Kidney capillary endothelial cell (primary cell): ENCODE measurements at places on chromosomes 6 and 20.

DNA sequence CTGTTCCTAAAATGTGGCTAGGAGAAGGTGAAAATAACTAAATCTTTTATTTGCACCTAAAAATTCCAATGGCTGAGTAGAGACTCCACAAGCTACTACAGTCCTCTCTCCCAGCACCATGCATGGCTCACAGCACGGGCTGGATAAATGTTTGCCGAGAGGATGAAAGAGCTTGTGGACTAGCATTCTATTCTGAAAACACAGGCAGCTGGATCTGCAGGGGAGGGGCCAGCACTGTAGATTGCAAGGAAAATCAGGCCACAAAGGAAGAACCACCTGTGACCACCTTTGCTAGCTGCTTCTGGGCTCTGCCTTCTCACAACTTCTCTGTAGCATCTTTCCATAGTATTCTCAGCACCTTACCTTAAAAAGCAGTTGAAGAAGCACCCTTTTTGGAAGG is 46.6 kb downstream of the CLIC5 start:
- no peak for DNase-seq

- DNase-seq = no peak
Observed at GRCh38 chr6:34518669-34519365, 37.3 kb downstream of the SPDEF start.

- DNase-seq = no peak
Observed at GRCh38 chr6:165186041-165186440, 123.4 kb downstream of the C6orf118 start.

DNA sequence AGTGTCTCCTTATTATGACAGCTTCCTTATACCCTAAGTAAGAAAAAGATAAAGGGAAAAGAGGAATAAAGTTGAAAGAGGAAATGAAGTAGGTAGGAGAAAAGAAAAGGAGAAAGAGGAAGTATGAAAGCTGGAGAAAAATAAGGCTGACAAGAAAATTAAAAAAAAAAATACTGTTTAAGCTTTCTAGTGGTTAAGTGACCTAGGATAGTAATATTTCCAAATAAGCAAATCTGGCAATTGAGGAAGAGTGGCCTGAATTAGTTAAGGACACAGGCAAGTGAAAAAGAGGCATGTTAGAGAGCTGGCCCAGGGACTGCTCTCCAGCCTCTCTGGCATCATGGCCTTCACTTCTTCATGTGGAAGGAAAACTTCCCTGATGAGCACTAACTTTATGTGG is 76.5 kb upstream of the ADGRF1 start:
- no peak for DNase-seq

- no peak for DNase-seq
Observed at GRCh38 chr6:159801935-159802334, 1.9 kb downstream of the PNLDC1 start.

DNA sequence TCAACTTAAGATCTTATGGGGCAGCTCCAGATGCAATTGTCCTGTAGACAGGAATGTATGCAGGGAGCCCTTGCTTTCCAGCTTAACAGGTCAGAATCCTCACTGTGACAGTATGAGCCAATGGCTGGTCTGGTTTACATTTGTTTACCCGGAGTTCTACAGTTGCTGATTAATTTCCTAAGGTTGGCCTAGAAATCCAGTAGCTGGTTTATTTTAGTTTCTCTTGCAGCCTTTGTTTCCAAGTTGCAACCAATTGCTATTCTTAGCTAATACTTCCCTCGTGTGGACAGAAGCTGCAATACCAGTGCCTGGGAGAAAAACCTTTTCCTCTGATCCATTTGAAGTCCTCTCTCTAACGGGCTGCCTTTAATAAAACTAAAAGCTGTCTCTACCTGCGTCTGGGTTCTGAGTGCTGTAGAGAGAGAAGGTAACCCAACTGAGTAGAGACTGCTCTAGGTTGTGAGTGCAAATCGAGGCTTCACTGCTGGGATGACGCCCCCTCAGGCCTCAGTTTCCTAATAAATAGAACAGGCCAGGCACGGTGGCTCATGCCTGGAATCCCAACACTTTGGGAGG is 45.9 kb downstream of the ZNF217 start:
- DNase-seq = peak; percentile 68

- no peak for DNase-seq
Observed at GRCh38 chr6:7196019-7196402, 88.2 kb downstream of the RREB1 start.

GRCh38 chr6:33828764-33829731 is 25.2 kb upstream of the MLN start:
- DNase-seq = no peak

DNA sequence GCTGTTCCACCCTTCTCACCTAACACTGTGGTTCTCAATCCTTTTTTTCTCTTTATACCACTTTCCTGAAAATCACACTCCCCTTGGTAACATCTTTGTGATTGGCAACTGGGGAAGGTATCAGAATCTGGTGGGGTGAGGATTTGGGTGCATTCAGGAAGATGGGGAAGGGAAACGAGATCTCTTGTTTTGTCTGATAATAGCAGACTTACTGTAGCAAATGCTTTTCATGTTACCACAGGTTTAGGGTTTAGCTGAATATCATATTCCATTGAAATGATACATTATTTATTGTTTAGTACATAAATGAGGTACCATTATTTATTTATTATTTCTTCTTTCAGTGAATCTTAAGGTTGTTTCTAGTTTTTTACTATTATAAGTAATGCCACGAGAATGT is 100.8 kb downstream of the RTN4IP1 start:
- DNase-seq = no peak

GRCh38 chr20:42949950-42950349 is 239.8 kb downstream of the PTPRT start:
- no peak for DNase-seq

GRCh38 chr6:14037402-14038277 is 79.9 kb upstream of the CD83 start:
- no peak for DNase-seq

DNA sequence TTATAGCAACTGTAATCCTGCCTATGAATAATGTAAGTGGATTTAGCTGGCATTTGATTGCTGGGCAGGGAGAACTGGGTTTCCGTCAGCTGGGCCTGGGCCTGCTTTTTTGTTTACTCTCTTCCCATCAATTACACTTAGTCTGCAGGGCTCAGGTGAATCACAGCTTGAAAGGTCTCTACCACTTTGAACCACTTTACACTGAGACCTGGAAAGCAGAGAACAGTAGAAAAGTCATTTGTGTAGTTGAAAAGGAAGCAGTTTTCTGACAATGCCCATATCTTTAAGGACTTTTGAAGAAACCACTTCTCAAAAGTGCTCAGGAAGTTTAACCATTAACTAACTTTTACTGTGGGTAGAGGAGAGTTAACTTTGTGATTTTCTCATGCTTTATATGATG is 315.4 kb upstream of the SASH1 start:
- no peak for DNase-seq

DNA sequence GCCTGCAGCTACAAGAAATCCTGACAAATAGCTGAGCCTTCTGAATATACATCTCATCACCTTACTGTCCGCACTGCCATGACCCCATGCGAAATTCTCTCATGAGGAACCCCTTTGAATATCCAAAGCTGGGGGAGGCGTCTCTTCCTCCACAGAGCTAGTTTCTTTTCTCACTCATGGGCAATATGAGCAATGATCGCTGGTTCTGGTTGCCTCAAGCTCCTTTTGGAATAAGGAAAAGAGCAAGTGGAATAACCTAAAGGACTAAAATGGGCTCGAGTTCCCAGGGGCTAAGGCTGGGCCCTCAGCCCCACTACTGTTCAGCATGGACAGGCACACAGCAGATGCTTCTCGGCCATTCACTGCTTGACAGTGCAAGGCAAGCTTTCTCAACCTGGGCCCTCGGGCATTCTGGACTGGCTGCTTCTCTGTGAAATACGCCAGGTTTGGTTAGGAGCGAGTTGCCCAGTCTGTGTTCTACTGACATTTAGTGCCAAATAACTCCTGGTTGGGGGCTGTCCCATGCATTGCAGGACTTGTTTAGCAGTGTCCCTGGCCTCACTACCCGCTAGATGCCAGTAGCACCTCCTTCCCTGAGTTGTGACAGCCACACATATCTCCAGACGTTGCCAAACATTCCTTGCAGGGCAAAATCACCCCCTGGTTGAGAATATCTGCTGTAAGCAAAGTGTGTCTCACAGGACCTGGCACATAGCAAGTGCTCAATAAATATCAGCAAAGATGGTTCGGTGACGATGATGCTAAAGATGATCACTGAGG is 156.8 kb downstream of the CEBPB start:
- no peak for DNase-seq

DNA sequence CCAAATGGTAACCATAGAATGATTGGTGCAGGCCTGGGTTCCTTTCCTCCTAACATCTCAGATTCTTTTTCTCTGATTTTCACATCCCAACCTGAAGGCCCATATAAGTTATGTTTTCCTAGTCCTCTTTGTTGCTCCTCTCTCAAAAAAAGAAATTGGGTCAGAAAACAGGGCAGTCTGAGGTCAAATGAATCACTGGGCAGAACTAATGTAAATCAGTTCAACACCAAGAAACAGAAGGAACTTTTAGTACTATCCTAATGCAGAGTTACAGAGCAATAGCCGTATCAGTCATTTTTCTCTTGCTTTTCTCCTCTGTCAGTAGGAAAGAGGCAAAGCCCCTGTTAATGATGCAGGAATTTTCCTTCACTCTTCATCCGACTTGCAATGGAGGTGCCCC is 11.0 kb upstream of the TPD52L1 start:
- no peak for DNase-seq

- DNase-seq = no peak
Observed at GRCh38 chr20:59767656-59768055, 163.3 kb downstream of the PHACTR3 start.

DNA sequence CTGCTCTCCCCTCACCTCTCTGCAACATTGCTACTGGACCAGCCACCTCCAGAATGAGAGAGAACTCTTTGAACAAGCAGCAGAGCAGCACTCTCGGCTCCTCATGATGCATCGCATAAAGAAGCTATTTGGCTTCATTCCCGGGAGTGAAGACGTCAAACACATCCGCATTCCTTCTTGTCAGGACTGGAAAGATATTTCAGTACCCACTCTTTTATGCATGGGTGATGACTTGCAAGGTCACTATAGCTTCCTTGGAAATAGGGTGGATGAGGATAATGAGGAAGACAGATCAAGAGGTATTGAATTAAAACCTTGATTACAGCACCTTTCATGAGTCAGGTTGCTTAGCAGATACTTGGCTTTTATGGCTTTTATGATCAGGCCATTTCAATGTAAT is 4.3 kb downstream of the CALHM4 start:
- DNase-seq = peak; percentile 84

GRCh38 chr6:53349209-53349693 is 501 bp upstream of the ELOVL5 start:
- DNase-seq = no peak

GRCh38 chr6:168725802-168726201 is 284.8 kb downstream of the SMOC2 start:
- DNase-seq = no peak

GRCh38 chr20:61797200-61797599 is 268.5 kb downstream of the TAF4 start:
- no peak for DNase-seq

GRCh38 chr6:56766806-56767178 is 124.1 kb upstream of the DST start:
- no peak for DNase-seq
